ENCODE measurements at places on chromosomes 4 and X.

DNA sequence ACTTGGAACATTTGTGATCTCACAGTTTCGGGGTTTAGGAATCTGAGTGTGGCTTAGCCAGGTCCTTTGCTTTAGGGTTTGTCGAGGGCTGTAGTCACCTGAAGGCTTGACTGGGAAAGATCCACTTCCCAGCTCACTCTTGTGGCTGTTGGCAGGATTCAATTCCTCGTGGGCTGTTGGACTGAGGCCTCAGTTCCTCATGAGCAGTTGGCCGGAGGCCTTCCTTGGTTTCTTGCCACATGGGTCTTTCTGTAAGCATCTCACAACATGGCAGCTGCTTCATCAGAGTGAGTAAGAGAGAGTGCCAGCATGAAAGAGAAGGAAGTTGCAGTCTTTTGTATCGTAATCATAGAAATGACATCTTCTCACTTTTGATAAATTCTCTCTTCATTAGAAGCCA lies 11.1 kb downstream of the TXLNG start:
- DNase-seq, result no peak

GRCh38 chr4:89640620-89641366 lies 196.2 kb downstream of the SNCA start:
- peak; percentile 95 for DNase-seq

DNA sequence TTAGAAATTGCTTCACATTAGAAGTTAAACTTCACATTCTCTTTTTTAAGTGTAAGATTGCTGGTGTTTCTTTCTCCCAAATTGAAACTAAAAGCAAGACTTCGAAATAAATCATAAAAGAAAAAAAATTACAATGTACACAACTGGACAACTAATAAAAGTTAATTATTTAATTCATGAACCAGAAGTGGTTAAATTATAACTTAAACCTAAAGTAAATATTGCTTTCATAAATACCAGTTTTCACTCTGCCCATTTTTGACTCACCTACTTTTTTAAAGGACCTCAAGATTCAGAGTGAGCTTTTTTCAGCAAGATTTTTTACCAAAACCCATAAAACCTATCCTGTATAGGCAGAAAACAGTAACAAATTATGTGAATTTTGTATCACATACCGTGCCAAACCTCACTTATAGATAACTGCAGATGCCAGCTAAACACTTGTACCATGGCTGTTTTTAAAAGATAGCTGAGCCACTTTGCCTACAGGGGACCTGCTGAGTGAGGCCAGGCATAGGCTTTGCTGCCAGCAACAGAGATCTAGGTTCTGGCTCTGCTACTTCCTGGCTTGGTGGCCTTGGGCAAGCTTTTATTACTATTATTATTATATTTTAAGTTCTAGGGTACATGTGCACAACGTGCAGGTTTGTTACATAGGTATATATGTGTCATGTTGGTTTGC lies 259.8 kb downstream of the NR3C2 start:
- no peak for DNase-seq

DNA sequence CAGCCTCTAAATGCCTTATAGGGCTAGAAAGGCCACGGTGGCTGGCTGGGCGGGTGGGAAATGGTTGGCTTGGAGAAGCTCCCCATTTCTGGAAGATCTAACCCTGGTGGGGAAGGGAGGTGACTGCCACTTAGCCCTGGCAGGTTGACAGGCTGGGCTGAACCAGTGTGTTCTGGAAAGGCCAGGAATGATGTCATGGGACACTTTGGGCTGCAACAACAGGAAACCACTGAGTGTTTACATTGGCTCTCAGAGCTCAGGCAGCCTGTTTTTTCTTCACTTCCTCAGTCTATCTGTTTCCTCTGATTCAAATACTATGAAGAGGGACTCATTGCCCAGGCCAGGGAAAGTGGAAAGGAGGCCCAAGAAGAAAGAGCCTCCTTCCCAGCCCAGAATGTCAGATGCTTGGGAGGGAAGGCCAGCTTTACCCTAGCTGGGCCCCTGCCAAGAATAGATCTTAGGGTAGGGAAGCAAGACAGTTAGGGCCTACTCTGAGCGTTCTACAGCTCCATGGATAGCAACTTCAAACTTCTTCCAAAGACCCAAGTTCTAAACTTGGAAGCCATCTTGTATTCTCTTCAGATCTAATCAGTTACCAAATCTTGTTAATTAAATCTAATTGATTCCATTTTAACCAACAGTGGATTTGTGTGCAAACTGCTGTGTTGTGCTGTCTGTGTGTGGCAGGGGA lies 65.8 kb upstream of the MSN start:
- DNase-seq, result peak; percentile 33

GRCh38 chr4:185463541-185463940 lies 8.0 kb downstream of the CCDC110 start:
- DNase-seq, result no peak

DNA sequence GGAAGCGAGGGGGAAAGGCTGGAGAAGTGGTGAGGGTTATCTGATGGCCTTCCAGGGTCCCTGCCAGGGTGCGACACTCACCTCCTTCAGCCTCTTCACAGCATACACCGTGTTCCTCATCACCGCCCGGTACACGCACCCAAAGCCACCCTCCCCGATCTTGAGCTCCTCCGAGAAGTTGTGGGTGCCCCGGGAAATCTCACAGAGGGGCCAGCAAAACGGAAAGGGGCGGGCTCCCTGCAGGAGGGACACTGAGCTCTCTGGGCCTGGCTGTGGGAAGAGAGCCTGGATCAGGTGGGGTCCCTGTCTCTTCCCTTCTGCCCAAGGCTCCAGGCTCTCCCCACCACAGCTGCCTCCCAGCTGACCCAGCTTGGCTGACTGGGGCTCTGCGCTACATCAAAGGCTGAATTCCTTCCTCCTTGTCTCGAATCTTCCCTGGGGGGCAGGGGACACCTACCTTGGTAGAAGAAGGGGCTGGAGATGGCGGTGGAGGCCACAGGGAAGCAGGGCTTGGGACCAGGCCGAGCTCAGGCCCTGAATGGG lies 1.1 kb downstream of the IRAK1 start:
- DNase-seq, result no peak

DNA sequence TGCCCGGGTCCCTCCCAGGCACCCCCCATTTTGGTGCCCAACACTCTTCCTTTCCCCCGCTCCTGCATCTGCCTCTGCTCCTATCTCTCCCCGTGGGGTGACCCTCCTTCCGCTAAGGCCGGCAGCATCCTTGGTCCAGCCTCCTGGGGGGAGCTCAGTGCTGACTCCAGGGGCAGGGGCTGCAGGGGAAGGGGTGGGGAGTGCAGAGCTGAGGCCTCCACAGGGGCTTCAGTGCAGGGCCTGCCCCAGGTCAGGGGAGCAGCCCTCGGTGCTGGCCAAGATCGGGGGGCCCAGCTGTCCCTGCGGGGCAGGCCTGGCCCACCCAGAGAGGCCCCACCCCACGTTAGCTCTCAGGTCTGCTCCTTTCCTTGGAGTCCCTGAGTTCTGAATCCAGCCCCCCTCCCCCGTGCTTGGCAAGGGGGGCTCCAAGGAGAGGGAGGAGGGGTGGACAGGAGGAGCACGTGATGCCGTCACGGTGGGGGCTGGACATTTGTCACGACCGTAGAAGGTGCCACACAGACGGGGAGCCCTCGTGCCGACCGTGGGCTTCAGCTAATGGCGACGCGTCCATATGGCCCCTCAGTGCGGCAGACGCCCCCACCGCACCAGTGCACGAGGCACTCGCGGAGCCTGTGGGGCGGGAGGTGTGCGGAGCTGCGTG lies 63.5 kb upstream of the ADRA2C start:
- DNase-seq, result no peak

GRCh38 chr4:1412376-1413203 lies 6.3 kb upstream of the NKX1-1 start:
- DNase-seq, result no peak

DNA sequence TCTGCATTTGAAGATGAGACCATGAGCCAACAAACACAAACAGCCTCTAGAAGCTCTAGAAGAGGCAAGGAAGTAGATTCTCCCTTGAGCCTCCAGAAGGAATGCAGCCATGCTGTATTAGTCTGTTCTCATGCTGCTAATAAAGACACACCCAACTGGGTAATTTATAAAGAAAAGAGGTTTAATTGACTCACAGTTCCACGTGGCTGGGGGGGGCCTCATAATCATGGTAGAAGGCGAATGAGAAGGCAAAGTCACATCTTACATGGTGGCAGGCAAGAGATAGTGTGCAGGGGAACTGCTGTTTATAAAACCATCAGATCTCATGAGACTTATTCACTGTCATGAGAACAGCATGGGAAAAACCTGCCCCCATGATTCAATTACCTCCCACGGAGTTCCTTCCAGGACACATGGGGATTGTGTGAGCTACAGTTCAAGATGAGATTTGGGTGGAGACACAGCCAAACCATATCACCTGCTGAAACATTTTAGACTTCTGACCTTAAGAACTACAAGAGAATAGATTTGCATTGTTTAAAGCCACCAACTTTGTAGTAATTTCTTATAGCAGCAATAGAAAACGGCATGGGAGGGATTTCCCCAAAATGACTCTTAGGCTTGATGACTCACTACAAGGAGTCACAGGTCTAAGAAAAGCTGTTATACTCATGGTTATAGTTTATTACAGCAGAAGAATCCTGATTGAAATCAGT lies 284.4 kb upstream of the SFRP2 start:
- DNase-seq, result no peak

- DNase-seq, result peak; percentile 79
Observed at GRCh38 chr4:1511441-1512041, 105.3 kb upstream of the NKX1-1 start.

DNA sequence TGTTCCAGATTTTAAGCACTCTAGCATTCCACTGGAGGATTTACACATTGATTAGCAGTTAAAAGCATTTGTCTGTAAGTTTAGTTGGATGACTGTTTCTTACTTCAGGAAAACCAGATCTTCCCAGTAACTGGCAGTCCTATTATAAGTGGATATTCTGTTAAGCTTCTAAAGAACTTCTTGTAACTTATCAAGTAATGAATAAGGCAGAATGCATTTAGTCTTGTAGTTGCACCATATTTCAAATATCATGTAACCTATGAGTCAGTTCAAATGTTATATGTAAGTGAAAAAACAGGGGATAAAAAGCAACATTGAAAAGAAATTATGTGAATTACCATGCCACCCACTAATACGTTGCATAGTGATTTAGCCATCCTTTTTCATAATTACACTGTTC lies 30.2 kb upstream of the TENM3 start:
- DNase-seq, result no peak

GRCh38 chr4:159269116-159269515 lies 166.2 kb downstream of the RAPGEF2 start:
- no peak for DNase-seq

DNA sequence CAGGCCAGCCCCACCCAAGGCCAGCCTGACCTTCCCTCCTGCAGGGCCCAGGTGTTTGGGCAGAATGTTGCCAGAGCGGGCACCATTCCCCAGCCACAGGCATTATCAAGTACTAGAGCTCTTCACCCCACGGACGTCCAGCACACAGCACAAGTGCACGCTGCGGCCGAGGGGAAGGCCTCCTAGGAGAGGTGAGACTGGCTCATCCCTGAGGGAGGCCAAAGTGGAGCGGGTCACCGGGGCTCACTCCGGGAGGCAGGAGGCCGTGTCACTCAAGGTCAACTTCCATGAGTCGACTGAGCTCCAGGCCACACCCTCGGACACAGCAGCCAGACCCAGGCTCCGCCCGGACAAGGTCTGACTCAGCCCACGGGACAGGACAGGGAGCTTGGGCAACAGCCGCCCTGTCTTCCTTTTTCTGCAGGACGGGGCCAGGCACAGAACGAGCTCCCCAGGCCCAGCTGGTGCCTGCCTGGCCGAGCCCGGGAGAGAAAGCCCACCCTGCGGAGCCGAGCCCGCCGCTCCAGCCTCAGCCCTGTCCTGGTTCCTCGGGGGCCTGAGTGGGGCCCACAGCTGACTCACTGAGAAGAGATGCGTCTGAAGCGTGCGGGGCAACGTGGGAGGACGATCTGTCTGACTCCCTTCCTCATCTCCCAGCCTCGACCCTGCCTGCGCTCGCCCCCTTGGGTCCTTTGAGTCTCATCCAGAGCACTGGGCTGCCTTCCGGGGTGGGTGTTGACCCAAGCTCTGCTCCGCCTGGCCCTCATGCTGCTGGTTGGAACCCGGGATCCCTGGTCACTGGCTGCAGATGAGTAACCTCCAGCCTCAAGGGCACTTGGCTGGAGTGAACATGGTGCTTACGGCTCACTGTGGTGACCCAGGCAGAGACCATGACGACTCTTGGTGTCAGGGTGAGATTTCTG lies 1.6 kb downstream of the SLC49A3 start:
- DNase-seq, result peak; percentile 69

- no peak for DNase-seq
Observed at GRCh38 chr4:1027219-1027914, 15.9 kb downstream of the FGFRL1 start.

- DNase-seq, result no peak
Observed at GRCh38 chr4:161003418-161004057, 1160.3 kb downstream of the FSTL5 start.

DNA sequence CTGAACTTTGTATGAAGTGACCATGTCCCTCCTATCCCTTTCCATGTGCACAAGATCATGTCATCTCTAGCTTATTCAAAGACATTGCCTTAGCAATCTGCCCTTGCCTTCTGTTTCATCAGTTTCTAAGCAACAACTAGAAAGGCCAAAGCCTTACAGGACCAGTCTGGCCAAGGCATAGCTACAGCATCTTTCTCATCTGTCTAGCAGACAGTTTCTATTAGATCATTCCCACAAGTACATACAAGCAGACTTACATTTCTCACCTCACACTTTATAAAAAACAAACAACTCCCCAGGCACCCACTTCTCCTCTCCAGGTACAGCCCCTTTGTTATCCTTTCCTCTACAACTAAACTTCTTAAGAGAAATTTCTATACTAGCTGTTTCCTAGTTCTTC lies 188.7 kb upstream of the AADAT start:
- DNase-seq, result no peak

DNA sequence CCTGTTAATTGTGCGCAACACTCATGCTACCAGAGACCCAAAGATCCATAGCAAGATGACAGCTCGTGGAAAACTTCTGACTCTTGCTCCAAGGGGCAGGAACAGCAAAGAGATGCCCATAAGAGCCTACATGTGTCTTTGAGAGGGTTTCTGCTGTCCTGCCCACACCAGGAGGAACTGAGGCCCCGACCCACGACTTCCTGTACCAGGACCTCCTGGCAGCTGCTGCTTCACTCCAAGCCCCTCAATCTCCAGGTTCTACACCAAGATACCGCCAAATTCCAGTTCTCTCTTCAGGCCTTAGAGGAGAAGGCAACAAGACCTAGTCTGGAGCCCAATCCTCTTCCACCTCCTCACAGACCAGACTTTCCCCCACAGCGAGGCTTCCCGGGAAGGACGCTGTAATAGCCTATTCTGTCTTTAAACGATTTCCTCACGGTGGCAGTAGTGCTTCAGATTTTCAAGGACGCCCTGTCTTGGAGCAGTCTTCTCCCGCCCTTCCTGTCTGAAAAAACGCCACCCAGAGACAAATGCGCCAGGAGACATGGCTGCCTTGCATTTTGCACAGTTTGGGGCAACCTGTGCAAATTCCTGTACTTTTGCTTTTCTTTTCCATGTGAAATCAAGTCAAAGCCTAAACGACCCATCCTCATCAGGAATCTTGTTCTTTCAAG lies 230.2 kb upstream of the STK26 start:
- DNase-seq, result peak; percentile 18
